ENCODE measurements at places on chromosomes 3 and 15.

GRCh38 chr3:185896636-185897035, 41.2 kb downstream of the TRA2B start:
- DNase-seq = no peak

- DNase-seq = peak; percentile 3
Measured at GRCh38 chr3:139202226-139202958, 141.4 kb upstream of the MRPS22 start.

DNA sequence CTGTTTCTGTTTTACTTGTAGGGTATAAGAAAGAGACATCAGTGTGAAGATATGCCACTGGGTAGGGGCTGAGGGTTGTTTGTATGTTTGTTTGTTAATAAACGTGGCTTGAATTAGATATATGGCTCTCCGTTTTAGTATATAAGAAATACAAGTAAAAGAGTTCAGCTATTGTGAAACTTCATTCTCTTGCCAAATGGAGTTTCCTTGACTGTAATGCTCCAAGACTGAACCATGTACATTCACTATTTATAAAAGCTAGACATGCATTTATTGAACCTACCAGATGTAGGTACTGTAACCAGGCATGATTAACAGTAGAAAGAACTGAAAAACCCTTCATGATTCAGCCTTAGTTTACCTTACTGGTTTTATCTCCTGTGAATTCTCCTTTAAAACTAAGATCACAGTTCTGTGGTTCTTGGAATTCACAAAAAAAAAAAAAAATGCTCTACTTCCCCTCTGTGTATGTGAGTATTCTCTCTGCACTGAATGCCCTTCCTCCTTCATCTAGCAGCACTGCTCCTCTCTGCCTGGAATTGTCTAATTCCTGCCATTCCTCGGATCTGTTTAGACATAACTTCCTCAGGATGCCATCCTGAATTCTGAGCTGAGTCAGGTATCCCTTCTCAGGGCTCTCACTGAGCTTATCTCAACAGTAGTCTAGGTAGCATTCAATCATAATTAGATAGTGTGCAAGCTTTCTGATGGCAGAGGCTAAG, 504.4 kb downstream of the FHIT start:
- no peak for DNase-seq

DNA sequence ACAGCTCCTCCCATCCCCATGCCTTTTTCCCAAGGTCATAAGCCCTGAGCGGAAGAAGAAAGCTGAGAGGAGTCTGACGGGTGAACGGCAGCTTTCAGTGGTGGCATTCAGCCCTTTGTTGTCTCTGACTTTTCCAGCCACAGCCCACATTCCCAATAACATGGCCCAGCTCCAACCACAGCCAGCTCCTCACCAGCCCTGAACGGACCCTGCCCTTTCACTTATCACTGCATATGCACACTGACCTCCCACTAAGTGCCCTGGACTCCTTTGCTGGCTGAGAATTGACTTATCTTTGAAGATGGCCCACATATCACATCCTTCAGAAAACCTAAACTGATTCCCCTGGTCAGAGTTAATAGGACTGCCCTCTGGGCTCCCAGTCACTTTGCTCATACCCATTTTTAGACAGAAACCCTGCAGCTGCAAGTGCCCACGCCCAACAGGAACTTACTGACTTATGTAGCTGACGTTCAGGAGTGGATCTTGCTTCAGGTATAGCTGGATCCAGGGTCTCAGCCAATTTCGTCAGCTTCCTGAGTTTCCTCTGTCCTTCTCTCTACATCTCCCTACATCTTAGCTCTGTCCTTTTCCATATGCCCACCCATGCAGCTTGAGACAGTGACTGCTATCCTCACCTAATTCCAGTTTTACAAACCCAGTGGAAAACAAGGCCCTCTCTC, 348.5 kb upstream of the PROK2 start:
- DNase-seq = no peak

- DNase-seq = peak; percentile 48
Measured at GRCh38 chr3:30245858-30246622, 360.4 kb upstream of the TGFBR2 start.

Data from A673 (cell line).